Activated CD4-positive, alpha-beta T cell treated with anti-CD3 and anti-CD28 coated beads, Interleukin-2, Interleukin-6, amounts not matched to agents 100 ng/mL and 50 ng/mL, durations not matched to agents 16 hours and 8 hours (primary cell): ENCODE measurements at places on chromosomes 2 and 18.
A peak's percentile ranks its signal among the peaks of the same experiment; 100 is the strongest.

GRCh38 chr2:160652236-160652635, 158.6 kb upstream of the RBMS1 start:
- DNase-seq, result peak; percentile 82

DNA sequence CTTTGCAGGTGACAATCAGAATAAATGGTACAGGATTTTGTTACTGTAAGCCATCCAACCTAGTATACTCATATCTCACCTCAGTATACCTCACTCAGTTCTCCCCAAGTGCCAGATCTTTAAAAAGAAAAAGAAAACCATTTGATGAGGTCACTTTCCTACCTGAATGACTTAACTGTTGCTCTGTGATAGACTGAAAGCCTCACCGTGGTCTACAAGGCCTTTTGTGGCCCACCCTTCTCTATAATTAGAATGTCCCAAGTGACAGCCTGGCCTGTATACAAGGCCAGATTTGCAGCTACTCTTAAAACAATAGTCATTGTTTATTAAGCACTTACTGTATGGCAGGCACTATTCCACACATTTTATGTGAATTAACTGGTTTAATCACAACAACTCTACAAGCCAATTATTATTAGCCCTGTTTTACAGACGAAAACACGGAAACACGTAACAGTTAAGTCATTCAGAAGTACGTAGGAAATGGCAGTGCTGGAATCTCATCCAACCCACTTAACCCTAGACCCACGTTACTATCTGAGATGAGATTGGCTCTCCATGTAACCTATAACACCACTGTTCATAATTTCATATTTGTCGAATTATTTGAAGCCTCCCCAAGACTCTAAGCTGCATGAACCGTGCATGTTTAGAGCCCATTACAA, 28.3 kb downstream of the PKP4 start:
- DNase-seq, result peak; percentile 21

- DNase-seq, result no peak
Measured at GRCh38 chr2:173739006-173739405, 226.2 kb downstream of the SP3 start.

GRCh38 chr2:236503100-236503499, 66.5 kb upstream of the ACKR3 start:
- no peak for DNase-seq

GRCh38 chr2:224325941-224326340, 76.0 kb downstream of the FAM124B start:
- no peak for DNase-seq

- DNase-seq, result no peak
Measured at GRCh38 chr2:112666761-112667122, 21.0 kb downstream of the SLC20A1 start.

GRCh38 chr2:100207411-100207885, 65.1 kb upstream of the AFF3 start:
- DNase-seq, result no peak

DNA sequence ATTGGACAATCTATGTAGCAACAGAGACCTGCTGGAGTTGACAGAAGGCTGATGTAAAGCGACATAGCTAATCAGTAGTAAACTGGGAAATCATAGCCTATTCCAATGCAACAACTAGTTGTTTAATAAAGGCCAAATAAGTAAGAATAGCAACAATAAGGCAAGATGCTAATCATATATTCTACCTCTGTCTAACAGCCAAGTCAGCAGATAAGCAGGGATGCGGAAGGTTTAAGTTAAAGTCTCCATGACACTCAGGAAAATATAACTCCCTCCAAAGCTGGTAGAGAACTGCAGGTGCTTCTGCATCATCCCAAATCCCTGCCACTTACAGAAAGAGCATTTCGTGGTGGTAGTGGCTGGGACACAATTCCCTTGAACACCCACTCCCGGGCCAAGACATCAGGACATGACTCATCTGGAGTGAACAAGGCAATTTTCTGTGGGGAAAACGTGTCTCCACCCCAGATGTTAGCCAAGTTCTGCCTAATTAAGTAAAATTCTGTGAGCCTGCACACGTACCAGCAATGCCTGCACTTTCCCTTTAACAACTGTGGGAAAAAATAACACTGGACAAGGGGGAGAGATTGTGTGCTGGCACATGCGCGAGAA, 413.6 kb upstream of the ID2 start:
- no peak for DNase-seq

DNA sequence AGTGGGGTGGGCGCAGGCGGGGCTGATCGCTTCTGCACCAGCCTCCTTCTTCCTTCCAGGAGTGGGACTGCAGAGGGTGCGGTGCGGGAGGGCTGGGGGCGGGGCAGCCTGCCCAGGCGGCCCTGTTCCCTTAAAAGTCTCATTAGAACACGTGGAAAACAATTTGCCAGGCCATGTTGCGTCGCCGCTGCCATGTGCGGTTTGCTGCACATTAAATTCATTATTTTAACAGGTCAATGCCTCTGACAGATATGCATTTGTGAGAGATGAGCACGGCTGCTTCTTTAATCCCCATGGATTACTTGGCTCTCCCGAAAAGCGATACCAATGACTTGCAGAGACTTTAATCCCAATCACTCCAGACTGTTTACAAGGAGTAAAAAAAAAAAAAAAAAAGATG, 139.0 kb downstream of the CELF4 start:
- DNase-seq, result no peak

DNA sequence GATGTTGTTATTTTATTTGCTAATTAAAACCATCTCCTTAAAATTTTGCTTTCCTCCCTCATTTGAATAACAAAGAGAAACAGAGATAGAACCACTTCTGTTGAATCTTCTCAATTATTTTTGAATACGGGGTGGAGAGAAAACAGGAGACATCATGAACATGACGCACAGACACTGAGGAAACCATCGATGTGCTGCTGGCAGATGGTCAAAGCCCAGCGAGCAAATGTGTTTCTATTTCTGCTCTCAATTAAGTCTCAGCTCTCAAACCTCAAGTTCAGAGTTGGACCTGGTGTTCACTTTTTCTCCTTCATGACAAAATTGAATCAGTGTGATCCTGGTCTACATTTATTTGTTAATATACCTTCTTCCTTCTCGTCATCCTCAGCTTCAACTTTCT, 36.1 kb upstream of the TWIST2 start:
- DNase-seq, result no peak
